ENCODE measurements at places on chromosomes 2 and 18. TPM values are rescaled to one million over a fixed set of nuclear protein-coding genes. Genes with fewer than 3 reads are reported as not detected.
A peak's percentile ranks its signal among the peaks of the same experiment; 100 is the strongest.

DNA sequence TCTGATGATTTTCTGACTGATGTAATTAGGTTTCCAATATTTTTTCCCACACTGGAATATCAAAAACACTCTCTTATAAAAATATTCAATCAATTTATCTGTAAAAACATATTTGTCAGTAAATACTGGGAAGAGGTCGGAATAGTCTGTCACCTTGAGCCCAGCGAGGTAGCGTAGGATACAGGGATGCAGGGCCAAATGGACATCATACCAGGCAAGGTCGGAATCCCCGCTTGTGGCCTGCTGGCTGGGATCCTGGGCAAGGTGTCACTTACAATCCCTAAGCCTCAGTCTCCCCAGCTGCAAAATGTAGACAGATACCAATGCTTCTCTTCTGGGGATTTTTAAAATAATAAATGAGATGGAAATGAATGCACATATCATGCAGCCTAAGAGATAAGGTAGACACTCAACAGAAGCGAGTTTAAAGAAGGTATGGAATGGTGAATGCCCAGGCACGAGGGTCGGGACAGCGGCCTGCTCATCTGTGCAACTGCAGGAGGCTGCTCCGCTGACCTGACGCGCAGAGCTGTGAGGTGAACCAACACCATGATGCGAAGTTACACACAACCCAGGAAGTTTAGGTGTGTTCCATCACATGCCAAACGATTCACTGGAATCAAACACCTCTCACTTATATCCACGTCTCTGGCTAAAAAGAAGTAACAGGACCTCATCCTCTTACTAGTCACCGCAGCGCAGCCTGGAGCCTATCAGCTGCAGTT, 98.2 kb downstream of the EIPR1 start:
- DNase-seq = no peak
- H3K27ac ChIP-seq = no peak overlapping the region
- H3K36me3 ChIP-seq = peaks cover 21% of the 10 kb centered on the region
- H3K4me3 ChIP-seq = no peak overlapping the region
- peaks cover 2% of the 10 kb centered on the region for H3K4me1 ChIP-seq

UBXN2A gene
- total RNA-seq = 13.1 TPM

- H3K4me1 ChIP-seq = peaks cover 15% of the 10 kb centered on the region
- no peaks in the 10 kb centered on the region for H3K27me3 ChIP-seq
- H3K36me3 ChIP-seq = peaks cover 35% of the 10 kb centered on the region
- H3K4me3 ChIP-seq = no peak overlapping the region
- H3K27ac ChIP-seq = no peak overlapping the region
- DNase-seq = no peak
Measured at GRCh38 chr2:168009900-168010299, 237.5 kb downstream of the STK39 start.

- H3K4me1 ChIP-seq = peaks cover 45% of the 10 kb centered on the region
- H3K27ac ChIP-seq = peak overlapping the region; percentile 99
- peak; percentile 58 for DNase-seq
Measured at GRCh38 chr2:200863782-200864175, 679 bp downstream of the CLK1 start.

DNA sequence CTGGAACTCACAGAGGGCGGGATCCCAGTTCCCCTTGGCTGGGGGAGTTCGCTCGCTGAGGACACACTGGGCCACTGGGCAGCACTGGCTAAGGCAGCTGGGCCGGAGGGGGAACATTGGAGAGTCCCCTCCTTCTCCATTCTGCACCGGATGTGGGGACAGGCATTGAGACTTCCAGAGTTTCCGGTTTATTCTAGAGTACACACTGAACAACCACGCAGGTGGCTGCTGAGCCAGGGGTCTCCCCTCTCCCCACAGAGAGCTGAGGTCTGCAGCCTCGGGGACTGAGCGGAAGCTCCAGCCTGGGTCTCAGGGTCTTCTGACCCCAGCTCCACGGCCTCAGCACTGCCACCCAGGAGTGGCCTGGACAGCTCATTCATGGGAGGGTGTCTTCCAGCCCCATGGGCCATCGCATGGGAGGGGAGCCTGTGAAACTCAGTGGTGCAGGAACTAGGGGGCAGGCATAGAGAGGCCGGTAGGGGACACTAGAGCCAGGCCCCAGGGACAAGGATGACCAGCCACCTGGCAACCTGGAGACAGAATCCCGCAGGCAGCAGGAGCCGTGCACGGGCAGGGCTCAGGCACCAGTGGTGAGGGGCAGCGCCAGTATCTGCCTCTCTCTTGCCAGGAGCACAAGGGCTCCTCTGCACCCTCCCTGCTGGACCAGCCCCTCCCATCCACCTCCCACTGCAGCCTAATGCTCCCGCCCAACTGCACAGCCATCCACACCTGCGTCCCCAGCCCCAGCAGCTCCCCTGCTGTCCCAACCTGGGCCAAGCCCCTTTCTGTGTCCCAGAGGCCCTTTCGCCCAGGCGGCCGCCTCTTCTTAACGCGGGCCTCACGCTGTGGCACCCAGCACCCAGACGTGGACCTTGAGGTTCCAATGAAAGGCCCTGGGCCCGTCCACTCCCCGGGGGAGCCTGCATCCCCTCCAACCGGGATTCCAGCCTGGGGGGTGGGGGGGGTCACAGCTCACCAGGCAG, 45.1 kb upstream of the GPC1 start:
- peaks cover 5% of the 10 kb centered on the region for H3K4me1 ChIP-seq
- no peak overlapping the region for H3K27ac ChIP-seq
- DNase-seq = no peak

ANKRD39 gene
- 32.6 TPM for total RNA-seq

PDE11A gene
- not detected for total RNA-seq

- DNase-seq = peak; percentile 39
- peaks cover 13% of the 10 kb centered on the region for H3K4me1 ChIP-seq
- peaks cover 26% of the 10 kb centered on the region for H3K27me3 ChIP-seq
- no peak overlapping the region for H3K27ac ChIP-seq
- no peak overlapping the region for H3K4me3 ChIP-seq
Measured at GRCh38 chr2:11071211-11071610, 84.1 kb upstream of the SLC66A3 start.

- H3K4me1 ChIP-seq = no peaks in the 10 kb centered on the region
- no peaks in the 10 kb centered on the region for H3K36me3 ChIP-seq
- no peak for DNase-seq
- peaks cover 6% of the 10 kb centered on the region for H3K27me3 ChIP-seq
Measured at GRCh38 chr2:147714582-147714981, 130.2 kb upstream of the ACVR2A start.

DNA sequence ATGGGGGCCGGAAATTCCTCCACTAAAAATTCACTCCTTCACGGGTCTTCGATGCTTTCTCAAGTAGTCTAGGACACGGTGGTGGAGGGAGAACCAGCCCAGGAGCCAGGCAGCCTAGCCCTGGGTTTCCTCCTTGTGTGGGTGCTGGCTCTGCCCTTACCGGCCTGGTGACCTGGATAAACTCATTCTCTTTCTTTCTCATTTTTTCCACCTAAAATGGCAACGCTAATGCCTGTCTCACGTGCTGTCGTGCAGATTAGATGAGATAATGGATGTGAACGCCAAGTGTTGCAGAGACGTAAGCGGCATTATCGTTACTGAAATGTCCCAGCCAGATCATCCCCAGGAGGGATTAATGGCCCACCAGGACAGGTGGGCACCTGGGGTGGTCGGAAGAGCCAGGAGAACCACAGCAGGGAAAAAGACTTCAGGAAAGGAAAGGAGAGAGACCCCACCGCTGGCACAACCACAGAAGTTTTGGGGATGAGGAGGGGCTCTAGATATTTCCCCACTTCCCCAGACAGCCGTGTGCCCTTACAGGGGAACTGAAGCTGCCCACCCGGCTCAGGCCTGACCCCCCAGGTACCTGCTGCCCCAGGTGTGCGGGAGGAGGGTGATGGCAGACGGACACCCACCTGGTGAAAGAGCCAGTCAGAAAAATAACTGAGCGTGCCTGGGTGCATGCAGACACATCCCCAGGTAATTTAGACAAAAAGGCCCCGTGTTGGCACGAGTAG, 100.8 kb upstream of the ASAP2 start:
- no peak overlapping the region for H3K27ac ChIP-seq
- DNase-seq = no peak
- H3K36me3 ChIP-seq = no peaks in the 10 kb centered on the region
- peaks cover 3% of the 10 kb centered on the region for H3K27me3 ChIP-seq
- no peaks in the 10 kb centered on the region for H3K4me1 ChIP-seq

GRCh38 chr18:25237571-25238267, 114.2 kb downstream of the ZNF521 start:
- no peak for DNase-seq
- no peaks in the 10 kb centered on the region for H3K36me3 ChIP-seq
- no peaks in the 10 kb centered on the region for H3K4me1 ChIP-seq
- H3K4me3 ChIP-seq = no peak overlapping the region

GRCh38 chr2:41724465-41724864, 323.4 kb upstream of the PKDCC start:
- H3K36me3 ChIP-seq = peaks cover 6% of the 10 kb centered on the region
- H3K27ac ChIP-seq = no peak overlapping the region
- peaks cover 12% of the 10 kb centered on the region for H3K4me1 ChIP-seq
- no peaks in the 10 kb centered on the region for H3K27me3 ChIP-seq
- no peak overlapping the region for H3K4me3 ChIP-seq

DNA sequence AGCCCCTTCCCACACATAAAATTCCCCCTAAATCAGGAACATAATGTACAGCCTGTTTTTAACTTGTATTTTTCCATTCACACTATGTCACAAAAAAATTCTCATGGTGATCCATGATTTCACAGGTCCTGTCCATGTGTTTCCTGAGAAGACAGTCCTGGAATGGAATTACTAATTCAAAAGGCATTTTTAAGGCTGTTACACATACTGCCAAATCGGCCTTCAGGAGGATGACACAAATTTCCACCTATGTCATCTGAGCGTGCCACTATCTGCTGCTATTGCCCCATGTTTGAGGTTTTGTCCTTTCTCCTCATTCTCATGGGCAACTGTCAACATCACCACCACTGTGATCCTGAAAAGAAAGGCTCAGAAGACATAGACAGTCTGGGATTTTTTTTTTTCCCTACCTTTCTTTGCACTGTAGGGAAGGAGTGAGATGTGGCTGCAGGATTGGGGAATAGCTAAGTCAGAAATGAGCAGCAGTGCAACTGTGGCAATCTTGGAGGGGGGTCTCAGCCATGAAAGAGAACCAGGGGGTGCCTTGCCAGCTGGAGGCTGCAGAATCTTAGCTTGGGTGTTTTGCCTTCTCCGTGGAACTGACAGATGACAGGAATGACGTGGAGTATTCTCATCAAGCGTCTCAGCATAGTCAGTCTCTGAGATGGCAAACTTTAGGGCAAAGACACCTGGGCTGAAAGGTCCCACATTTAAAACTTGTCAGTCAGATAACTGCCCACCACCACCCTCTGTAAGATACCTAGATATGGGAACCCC, 73.4 kb downstream of the MARCHF4 start:
- H3K4me1 ChIP-seq = no peaks in the 10 kb centered on the region
- H3K27ac ChIP-seq = no peak overlapping the region
- H3K36me3 ChIP-seq = no peaks in the 10 kb centered on the region

GRCh38 chr2:149686136-149687051, 98.8 kb upstream of the MMADHC start:
- no peak for DNase-seq
- no peak overlapping the region for H3K27ac ChIP-seq
- H3K4me3 ChIP-seq = no peak overlapping the region
- no peaks in the 10 kb centered on the region for H3K36me3 ChIP-seq
- H3K27me3 ChIP-seq = no peaks in the 10 kb centered on the region
- H3K4me1 ChIP-seq = no peaks in the 10 kb centered on the region

SP140 gene
- total RNA-seq = 132 TPM

DNA sequence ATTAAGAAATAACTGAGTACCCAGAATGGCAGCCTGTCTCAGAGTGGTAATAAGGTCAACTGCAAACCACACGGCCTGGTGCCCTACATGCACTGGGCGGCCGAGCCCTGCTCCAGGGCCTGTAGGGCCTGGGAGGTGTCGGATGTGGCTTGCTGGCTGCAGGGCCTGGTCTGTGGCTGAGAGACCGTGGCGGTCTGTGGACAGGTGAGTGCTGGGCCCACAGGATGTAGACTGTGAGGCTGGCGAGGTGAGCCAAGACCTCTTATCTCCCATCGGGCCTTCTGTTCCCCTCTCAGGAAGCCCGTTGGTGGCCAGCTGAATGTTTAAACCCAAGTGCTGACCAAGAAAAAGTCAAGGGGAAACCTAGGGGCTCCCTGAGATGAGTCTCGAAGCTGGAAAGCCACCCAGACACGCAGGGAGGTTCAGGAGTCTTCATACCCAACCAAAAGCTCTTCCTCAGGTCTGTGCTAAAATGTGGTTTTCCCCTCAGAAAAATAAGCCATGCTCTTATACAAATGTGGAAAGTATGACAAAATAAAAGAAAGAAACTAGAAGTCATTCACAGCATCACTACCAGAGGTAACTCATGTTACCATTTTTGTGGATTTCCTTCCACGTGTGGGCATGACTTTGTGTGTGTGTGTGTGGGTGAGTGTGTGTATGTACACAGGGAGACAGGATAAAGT, 47.7 kb upstream of the CTDP1 start:
- no peak overlapping the region for H3K4me3 ChIP-seq
- H3K4me1 ChIP-seq = peaks cover 19% of the 10 kb centered on the region
- peak overlapping the region; percentile 24 for H3K27ac ChIP-seq
- H3K27me3 ChIP-seq = peaks cover 3% of the 10 kb centered on the region
- DNase-seq = peak; percentile 46

DNA sequence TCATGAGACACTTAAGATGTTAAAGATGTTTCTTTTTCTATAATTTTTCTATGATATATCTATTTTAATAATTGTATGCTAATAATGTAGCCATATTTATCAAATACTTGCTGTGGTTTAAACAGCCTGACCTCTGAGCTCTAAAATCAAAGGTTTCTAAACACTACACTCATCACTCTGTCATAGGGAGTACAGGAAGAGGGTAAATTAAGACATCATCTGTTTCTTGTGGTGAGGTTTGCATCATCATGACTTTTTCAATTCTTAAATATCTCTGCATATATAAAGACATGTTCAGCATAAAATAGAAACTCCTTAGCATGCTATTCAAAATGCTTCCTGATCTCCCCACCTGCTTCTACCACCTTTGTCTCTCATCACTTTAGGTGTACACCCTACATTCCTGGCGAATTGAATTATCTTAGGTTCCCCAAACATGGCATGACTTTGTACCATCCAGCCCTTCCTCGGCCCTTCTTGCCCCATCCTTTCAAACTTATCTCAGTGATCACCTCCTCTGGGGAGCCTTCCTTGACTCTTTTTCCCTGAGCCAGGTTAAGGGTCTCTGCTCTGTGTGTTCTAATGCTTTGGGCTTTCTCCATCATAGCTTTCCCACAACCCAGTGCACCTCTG, 105.3 kb upstream of the TTN start:
- no peak for DNase-seq
- no peak overlapping the region for H3K4me3 ChIP-seq
- peaks cover 4% of the 10 kb centered on the region for H3K27me3 ChIP-seq

GRCh38 chr2:27715318-27716210, 51.9 kb downstream of the SLC4A1AP start:
- peaks cover 31% of the 10 kb centered on the region for H3K4me1 ChIP-seq
- H3K27me3 ChIP-seq = peaks cover 18% of the 10 kb centered on the region
- DNase-seq = peak; percentile 48

BARD1 gene
- total RNA-seq = 71.6 TPM

ZFAND2B gene
- 60.2 TPM for total RNA-seq

GRCh38 chr2:101805152-101806088, 107.9 kb downstream of the MAP4K4 start:
- H3K4me3 ChIP-seq = no peak overlapping the region
- H3K27me3 ChIP-seq = no peaks in the 10 kb centered on the region
- no peak for DNase-seq
- H3K27ac ChIP-seq = no peak overlapping the region
- peaks cover 17% of the 10 kb centered on the region for H3K4me1 ChIP-seq
- H3K36me3 ChIP-seq = peaks cover 8% of the 10 kb centered on the region

- H3K27ac ChIP-seq = no peak overlapping the region
- no peaks in the 10 kb centered on the region for H3K27me3 ChIP-seq
- H3K4me1 ChIP-seq = no peaks in the 10 kb centered on the region
- no peak overlapping the region for H3K4me3 ChIP-seq
- no peaks in the 10 kb centered on the region for H3K36me3 ChIP-seq
Measured at GRCh38 chr2:124088616-124089015, 63.5 kb downstream of the CNTNAP5 start.
